ENCODE measurements at places on chromosomes 13 and 19.

GRCh38 chr19:31074199-31075125 is 274.8 kb downstream of the TSHZ3 start:
- no peak for DNase-seq

DNA sequence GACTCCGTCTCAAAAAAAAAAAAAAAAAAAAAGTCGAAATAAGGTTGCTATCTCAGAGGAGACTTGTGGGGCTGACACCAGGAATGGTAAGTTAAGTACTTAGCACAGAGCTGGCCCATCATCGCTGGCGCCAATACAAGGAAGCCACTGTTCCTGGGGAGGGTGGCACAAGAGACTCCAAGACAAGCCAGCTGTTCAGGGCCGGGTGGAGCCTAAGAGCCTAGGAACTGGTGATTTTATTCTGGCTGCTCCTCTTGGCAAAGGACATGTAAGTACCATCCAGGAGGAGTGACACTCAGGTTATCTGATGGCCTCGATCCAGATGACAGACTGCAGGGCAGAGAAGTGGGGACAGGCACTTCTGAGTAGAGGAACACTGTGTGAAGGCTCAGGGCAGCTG is 3.8 kb downstream of the ELOF1 start:
- no peak for DNase-seq

- no peak for DNase-seq
These were observed 6.3 kb upstream of the DNAAF3 start for GRCh38 chr19:55172741-55173140.

DNA sequence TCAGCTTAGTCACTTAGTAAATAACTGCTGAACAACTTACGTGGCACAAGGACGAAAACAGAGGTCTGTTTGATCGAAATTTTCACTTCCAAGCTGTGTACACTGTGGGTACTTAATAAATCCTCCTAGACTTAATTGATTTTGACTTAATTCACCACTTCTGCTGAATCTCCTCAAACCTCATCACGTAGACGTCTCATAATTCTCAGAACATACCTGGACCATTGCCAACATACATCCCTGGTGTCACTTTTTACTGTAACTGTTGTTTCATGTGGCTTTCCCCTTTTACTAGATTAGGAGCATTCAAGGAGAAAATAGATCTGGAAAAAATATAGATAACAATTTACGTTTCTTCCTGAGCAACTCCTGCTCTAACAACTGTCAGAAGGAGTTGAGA is 105.0 kb downstream of the MBNL2 start:
- no peak for DNase-seq

DNA sequence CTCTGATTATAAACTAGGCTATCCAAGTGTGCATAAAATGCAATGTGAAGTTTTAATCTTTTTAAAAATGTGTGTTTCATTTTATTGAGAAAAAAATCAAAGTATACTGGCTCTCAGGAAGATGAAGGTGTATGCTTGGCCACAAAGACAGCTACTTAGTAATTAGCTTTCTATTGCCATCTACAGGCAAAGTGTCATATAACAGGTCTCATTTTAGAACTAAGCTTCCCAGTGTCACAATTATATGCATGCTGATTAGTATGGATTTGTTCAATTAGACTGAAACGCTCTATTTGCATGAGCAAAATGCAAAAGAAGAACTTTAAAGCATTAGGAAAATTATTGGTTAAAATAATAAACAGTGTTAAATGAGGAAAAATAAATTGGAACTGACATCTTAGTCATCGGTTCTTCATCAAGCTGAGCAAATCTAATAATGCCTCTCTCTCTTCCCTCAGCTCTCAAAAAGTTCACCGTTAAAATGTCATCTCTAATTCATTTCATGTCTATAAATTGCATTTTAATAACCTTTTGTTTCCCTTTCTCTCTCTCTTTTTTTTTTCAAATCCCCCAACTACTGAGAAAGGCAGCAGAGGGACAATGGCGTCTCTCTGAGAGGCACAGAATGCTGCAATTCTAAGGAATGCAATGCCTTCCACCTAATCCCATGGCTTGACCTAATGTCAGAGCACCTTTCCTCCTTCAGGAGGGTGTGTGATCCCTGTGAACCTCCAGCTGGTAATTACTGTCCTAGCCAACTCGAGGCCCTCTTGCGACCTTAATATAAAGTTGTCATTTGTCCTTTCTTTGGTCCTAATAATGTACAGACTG is 313.1 kb upstream of the MAB21L1 start:
- DNase-seq = no peak

DNA sequence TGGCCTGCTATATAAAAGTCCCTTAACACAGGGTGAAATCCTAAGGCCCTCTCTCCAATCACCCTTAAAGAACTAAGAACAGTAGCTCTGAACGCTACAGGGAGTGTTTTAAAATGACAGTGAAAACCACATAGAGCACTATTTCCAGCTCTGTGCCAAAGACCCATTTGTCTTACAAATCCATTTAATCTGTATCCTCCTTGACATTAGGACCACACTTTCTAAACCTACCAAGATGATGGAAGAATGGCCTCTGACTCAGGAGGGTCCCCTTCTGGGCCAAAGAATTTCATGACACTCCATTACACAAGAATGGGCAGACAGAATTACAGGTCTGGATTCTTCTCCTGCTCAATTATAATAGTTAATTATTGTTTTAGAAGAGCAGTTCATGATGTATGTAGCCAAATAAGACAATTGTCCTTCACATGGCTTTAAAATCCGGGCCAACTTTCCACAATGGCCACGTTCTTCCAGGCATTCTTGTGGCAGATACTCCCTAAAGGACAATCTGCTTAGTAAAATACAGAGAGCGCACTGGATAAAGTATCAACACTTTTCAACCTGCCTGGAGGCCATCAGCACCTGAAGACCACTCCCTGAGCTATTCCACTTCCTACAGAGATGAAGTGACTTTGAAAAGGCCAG is 61.0 kb downstream of the STK24 start:
- no peak for DNase-seq

DNA sequence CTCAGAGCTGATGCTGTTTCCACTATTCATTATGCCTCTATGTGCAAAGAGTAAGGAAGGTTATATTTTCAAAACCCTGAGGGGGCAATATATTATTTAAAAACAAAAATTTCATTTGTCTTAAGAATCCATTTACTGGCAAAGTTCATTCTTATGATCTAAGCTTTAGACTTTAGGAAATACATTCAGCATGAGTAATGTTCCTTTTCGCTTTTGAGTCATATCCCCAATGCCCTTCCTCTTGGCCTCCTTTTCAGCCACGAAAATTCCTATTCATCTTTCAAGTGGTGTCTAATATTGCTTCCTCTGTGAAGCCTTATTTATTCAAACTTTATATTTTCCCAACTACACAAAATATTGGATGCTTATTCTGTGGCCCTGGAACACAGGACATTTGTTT is 1317.0 kb downstream of the PCDH9 start:
- no peak for DNase-seq

DNA sequence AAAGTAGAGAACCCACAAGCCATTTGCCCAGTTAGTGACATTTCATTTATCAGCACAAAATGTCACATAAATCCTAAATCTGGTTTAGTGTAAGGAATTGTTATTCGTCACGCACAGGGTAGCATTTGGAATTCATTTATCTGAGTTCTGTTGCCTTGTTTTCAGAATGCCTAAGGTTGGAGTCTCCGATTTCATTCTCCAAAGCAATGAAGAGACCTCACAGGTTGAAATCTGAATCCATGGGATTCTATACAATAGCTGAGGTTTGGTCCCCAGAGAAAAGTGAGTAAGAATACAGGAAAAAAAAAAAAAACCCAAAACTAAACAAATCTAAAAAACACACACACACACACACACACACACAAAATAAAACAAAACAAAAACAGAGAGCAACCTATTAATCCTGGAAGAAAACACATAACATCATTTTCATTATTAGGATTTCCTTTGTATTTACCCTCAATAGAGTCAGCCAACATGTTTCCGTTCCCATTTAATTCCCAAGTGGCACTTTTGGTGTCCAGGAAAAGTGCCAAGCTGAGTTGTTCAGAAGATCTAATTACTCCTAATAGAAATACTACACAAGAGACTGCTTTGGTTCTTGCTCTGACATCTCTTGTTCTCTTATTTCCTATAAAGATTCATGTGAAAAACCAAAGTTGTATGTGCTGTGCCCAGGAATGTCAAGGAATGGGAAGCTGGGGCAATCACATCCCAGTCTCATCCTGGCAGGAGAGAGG is 36.2 kb upstream of the LRCH1 start:
- no peak for DNase-seq

- no peak for DNase-seq
These were observed 187.6 kb downstream of the TUBA3C start for GRCh38 chr13:18993884-18994660.

- DNase-seq = no peak
These were observed 8.8 kb downstream of the SPPL2B start for GRCh38 chr19:2337329-2337707.

Measured in activated CD4-positive, alpha-beta T cell treated with anti-CD3 and anti-CD28 coated beads, Interleukin-2, amount 50 U/mL, for 4 hours (primary cell).